ENCODE measurements at places on chromosomes 3 and 15.

- no peak overlapping the region for H3K4me3 ChIP-seq
- H3K27ac ChIP-seq: no peak overlapping the region
- no peak for DNase-seq
These were observed 48.5 kb downstream of the CCNB2 start for GRCh38 chr15:59153466-59153865.

GRCh38 chr3:54056521-54056920 is 65.8 kb upstream of the CACNA2D3 start:
- H3K27me3 ChIP-seq: no peaks in the 10 kb centered on the region
- no peak overlapping the region for H3K4me3 ChIP-seq
- H3K27ac ChIP-seq: no peak overlapping the region
- no peaks in the 10 kb centered on the region for H3K36me3 ChIP-seq

DNA sequence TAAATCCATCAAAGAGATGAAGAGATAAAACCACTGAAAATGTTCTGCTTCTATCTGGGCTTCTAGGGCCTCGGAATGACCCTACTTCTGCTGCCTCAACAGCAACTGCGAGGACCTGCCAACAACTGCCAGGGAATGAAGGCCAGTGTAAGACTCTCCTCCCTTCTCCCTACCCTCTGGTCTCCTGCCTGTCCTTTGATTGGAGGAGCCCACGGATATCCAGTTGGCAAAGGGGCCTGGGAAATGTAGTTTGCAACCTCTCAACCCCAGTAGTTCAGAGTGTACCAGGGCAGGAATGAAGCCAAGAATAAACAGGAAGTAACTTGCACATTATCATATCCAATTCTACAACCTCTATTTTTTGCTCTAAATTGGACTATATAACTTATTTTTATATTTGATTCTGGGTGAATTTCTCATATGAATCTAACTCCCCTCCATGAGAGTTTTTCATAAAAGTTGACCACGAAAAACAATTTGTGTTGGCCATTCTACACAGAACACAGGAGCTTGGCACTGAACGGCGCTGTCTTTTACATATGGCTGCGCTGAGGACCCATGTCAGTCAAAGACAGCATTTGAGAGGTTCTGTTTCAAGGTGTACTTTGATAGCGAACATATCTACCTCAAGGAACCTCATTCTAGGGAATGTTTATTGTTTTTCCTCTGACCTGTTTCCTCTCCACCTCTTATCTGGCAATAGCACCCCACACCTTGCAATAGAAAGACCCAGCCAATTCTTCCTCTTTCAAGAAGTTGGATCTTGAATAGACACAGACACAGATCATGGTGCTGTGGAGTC is 91.1 kb upstream of the RNF7 start:
- H3K36me3 ChIP-seq: no peaks in the 10 kb centered on the region
- H3K4me1 ChIP-seq: no peaks in the 10 kb centered on the region
- no peak overlapping the region for H3K27ac ChIP-seq
- H3K4me3 ChIP-seq: no peak overlapping the region
- no peak for DNase-seq

- DNase-seq: no peak
- no peak overlapping the region for H3K4me3 ChIP-seq
- no peaks in the 10 kb centered on the region for H3K36me3 ChIP-seq
- no peaks in the 10 kb centered on the region for H3K27me3 ChIP-seq
These were observed 17.4 kb upstream of the RBMS3 start for GRCh38 chr3:29263476-29263875.

DNA sequence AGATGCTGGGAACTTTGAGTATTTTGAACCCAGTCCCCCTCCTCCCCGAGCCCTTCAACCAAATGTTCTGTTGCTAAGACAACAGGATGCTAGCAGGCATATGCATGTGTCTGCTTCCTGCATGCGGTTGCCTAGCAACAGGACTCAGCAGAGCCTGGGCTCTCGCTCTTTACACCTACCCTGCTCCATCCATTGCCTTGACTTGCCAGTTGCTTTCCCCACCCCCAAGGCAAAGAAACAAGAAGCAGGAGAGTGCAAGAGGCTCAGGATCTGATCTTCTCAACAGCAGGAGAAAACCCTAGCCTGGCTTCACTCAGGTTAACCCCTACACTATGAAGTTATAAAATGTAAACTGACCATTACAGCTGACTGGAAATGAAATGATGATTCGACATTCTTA is 393.0 kb downstream of the IGSF11 start:
- H3K4me1 ChIP-seq: no peaks in the 10 kb centered on the region
- no peaks in the 10 kb centered on the region for H3K36me3 ChIP-seq
- H3K27ac ChIP-seq: no peak overlapping the region
- no peak overlapping the region for H3K4me3 ChIP-seq
- no peak for DNase-seq

DNA sequence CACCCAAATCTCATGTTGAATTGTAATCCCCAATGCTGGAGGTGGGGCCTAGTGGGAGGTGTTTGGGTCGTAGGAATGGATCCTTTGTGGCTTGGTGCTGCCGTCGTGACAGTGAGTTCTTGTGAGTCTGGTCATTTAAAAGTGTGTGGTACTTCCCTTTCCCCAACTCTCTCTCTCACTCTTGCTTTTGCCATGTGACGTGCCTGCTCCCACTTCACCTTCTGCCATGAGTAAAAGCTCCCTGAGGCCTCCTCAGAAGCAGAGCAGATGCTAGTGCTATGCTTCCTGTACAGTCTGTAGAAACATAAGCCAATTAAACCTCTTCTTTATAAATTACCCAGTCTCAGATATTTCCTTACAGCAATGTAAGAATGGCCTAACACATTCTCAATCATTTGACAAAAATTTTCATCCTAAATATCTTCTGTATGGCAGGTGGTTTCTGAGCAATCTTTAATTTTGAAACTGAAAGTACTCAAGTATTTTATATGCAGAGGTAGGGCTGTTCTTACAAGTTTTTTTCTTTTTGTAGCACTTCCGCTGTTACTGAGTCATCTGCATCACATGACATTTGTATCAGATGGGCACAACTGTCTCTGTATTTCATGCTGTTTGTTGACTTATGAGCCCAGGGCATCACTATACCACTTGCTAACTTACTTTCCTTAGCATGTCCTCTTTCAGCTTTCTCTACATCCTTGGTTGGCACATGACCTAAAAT is 8.8 kb downstream of the RPL39L start:
- H3K4me1 ChIP-seq: peaks cover 4% of the 10 kb centered on the region
- no peaks in the 10 kb centered on the region for H3K36me3 ChIP-seq
- no peak for DNase-seq

DNA sequence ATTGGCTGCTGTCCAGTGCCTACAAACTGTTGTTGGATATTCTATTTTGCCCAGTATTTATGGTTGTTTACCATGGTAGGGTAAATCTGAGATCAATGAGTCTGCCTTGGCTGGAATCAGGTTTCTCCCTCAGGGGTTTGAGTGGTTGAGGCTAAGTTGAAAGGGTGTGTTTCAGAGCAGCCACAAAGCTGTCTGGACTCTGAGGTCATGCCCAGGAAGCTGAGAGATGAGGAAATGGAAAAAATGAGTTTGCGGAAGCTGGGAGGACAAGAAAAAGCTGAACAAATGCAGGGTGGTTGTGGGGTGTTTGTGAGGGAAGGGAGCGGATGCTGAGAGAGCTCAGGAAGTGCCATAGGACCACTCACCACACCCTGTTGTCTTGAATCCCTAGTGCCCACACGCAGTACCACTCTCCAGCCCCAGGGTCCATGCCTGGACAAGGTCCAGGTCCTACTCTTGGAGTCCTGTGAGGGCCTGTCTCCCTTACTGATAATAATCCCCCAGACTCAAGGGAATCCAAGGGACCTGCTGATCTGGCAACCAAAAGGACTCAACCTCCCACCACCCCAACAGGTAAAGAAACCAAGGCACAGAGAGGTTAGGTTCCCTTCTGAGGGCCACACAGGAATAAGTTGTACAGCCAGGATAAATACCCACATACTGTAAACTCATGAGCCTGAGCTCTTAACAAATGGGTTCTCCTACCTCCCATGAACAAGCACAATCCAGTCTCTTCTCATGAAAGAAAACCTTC is 81.6 kb downstream of the PPCDC start:
- no peak overlapping the region for H3K27ac ChIP-seq
- no peaks in the 10 kb centered on the region for H3K36me3 ChIP-seq
- H3K4me3 ChIP-seq: no peak overlapping the region

DNA sequence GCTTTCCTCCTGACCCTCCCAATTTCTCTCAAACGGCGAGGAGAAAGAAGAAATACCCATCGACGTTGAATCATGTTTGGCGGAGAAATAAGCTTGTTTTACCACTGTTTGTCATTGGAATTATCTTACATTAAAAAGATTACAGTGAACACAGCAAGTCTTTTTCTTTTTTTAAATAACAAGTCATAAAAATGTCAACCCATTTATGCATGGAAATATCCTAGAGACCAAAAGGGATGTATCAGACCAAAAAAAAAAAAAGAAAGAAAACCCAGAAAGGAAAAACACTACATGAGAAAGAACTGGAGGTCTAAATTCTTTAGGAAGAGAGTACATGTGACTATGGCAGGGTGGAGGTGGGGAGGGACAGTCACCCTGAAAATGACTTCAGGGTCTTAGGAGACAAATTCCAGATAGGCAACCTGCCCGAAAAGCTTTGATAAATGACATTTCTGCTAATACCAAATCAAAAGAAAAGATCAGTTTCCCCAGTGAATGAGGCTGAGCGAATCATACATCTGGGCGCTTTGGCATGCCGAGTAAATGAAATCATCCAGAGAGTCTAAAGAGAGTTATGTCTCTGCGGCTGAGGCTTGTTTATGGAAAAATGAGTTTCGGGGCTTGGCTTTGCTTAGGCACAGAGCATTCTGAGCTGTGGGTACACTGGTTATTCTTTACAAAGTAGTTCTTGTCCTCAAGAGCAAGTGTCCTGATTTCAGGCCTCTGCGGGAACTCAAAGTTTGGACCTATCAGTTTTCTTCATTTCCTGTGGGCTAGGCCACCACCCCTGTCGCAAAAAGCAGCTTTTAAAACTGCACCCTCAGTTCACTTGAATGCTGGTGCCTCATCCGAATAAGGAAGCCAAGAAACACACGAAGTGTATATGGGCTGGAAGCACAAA is 110.1 kb upstream of the TGFBR2 start:
- H3K4me3 ChIP-seq: no peak overlapping the region
- DNase-seq: peak; percentile 75
- H3K4me1 ChIP-seq: peaks cover 48% of the 10 kb centered on the region
- peak overlapping the region; percentile 64 for H3K27ac ChIP-seq
- H3K27me3 ChIP-seq: no peaks in the 10 kb centered on the region

- no peaks in the 10 kb centered on the region for H3K4me1 ChIP-seq
- no peaks in the 10 kb centered on the region for H3K27me3 ChIP-seq
These were observed 41.4 kb downstream of the CTDSPL2 start for GRCh38 chr15:44468709-44469385.

DNA sequence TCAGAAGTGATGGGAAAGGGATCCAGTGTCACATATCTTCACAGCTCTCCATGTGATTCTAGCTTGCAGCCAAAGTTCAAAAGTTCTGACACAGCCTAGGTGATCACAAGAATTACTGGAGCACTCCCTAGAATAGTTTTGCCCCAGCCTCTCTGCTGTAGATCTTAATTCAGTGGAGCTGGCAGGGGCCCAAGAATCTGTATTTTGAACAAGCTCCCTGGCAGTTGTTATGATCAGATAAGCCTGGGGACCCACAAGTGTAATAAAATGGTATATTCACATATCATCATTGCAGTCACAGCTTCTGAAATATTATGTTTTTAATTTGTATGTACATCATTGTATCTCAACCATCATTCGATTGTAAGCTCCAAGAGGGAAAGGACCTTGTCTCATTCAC is 62.3 kb downstream of the NOX5 start:
- H3K36me3 ChIP-seq: no peaks in the 10 kb centered on the region
- no peak overlapping the region for H3K4me3 ChIP-seq
- no peaks in the 10 kb centered on the region for H3K27me3 ChIP-seq
- H3K4me1 ChIP-seq: peaks cover 23% of the 10 kb centered on the region

GRCh38 chr3:100412912-100413590 is 11.7 kb downstream of the LNP1 start:
- no peaks in the 10 kb centered on the region for H3K27me3 ChIP-seq
- H3K36me3 ChIP-seq: no peaks in the 10 kb centered on the region
- no peak overlapping the region for H3K4me3 ChIP-seq
- H3K4me1 ChIP-seq: no peaks in the 10 kb centered on the region
- no peak for DNase-seq

GRCh38 chr15:100211855-100212850 is 129.6 kb downstream of the ADAMTS17 start:
- no peaks in the 10 kb centered on the region for H3K36me3 ChIP-seq
- H3K4me3 ChIP-seq: no peak overlapping the region
- H3K4me1 ChIP-seq: no peaks in the 10 kb centered on the region
- no peaks in the 10 kb centered on the region for H3K27me3 ChIP-seq
- no peak overlapping the region for H3K27ac ChIP-seq
- no peak for DNase-seq

- H3K4me3 ChIP-seq: no peak overlapping the region
- H3K27me3 ChIP-seq: no peaks in the 10 kb centered on the region
- DNase-seq: no peak
These were observed 8.3 kb downstream of the ROBO2 start for GRCh38 chr3:77048186-77048585.

DNA sequence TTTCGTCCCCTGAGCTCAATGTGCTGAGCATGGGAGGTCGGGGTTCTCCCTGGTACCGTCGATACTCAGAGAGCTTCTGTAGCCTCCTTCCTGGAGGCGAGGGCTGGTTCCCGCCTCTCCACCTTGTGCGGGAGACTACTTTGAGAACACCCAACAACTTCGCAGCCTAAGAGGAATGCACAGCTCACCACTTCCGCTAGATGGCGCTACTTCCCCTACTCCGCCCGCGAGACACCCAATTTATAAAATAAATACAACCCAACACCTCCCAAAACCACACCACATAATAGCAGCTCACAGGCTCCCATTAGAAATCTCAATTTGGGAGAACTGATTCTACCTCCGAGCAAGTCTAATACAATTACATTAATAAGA is 1.2 kb downstream of the RGMA start:
- peak overlapping the region; percentile 67 for H3K4me3 ChIP-seq
- no peaks in the 10 kb centered on the region for H3K36me3 ChIP-seq
- peak overlapping the region; percentile 67 for H3K27ac ChIP-seq
- H3K27me3 ChIP-seq: no peaks in the 10 kb centered on the region
- H3K4me1 ChIP-seq: peaks cover 27% of the 10 kb centered on the region
- DNase-seq: peak; percentile 93

DNA sequence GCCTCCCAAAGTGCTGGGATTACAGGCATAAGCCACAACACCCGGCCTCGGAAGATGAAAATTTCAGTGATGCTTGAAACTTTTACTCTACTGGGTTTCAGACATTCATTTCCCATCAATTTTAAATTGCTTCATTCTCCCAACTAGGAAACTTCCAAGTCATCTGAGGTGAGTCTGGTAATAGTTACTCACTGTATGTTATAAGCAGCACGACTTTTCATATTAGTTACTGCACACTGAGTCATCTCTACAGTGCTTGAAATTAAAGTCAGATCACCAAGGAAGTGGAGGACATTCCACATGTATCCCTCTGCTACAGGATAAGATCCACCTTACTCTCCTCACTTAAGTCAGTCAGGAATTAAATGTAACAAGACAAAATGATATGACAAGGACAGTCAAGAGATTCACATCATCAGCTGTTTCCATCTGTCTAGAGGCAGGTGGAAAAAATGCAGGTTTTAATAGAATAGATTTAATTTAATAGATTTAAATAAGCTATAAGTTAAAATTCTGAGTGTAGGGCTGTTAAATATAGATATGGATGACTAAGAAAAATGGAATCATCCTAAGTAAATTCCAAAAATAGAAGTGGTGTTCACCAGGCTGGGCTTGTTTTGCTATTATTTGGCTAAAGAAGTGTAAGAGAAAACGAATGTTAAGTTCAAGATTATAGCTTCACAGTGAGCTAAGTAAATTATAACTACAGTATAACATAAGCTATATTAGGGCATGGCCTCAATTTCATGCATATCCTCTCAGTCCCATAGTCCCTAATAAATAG is 104.4 kb downstream of the TMCO5A start:
- no peaks in the 10 kb centered on the region for H3K27me3 ChIP-seq
- no peaks in the 10 kb centered on the region for H3K36me3 ChIP-seq
- H3K4me3 ChIP-seq: no peak overlapping the region
- no peak overlapping the region for H3K27ac ChIP-seq
- DNase-seq: no peak
- H3K4me1 ChIP-seq: peaks cover 7% of the 10 kb centered on the region

All from right atrium auricular region (tissue), 2 donors.